ENCODE measurements at places on chromosomes 13 and 19.

GRCh38 chr13:79918620-79919019 lies 422.3 kb downstream of the SPRY2 start:
- no peak for DNase-seq

GRCh38 chr13:31797154-31797775 lies 57.9 kb downstream of the RXFP2 start:
- DNase-seq = peak; percentile 47

DNA sequence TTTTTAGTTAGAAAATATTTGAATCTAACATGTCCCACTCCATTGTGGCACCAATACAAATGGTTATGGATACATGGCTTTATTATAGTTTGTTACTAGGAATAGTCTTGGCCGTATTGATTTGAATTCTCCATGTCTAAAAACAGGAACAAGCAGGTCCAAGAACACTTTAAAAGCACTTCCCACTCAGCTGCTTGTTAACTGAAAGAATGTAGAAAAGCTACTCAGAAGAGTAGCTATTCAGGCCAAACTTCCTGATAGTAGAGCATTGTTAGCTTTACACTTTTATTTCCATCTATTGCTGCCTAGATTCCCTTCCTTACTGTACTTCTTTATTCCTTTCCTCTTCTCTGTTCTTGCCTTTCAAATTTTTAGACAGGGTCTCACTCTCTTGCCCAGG lies 6.9 kb downstream of the PIBF1 start:
- no peak for DNase-seq

DNA sequence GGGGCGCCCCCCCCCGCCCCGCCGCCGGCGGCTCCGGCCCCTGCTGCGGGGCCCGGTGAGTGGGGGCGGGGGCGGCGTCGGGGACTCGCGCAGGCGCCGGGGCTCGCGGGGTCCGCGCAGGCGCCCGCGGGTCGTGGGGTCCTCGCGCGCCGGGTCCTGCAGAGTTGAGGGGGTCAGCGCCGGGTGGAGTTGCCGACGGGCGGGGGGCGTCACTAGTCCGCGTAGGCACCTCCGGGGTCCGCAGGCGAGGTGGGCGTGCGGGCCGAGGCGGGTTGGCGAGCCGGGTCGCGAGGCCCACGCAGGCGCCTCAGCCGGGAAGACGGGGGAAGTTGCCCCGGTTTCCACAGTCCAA lies 365 bp downstream of the PPP6R1 start:
- DNase-seq = no peak

DNA sequence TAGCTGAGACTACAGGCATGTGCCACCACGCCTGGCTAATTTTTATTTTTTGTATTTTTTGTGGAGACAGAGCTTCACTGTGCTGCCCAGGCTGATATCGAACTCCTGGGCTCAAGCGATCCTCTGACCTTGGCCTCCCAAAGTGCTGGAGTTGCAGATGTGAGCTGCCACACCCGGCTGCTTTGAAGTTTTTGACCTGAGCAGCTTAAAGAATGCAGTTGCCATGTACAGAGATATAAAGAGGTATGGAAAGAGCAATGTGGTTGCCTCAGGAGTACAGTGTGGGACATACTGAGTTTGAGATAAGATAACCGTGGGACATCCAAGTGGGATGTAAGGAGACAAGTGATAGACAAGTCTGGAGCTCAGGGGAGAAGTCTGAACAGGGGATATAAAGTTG lies 82.7 kb upstream of the LSM14A start:
- DNase-seq = no peak

DNA sequence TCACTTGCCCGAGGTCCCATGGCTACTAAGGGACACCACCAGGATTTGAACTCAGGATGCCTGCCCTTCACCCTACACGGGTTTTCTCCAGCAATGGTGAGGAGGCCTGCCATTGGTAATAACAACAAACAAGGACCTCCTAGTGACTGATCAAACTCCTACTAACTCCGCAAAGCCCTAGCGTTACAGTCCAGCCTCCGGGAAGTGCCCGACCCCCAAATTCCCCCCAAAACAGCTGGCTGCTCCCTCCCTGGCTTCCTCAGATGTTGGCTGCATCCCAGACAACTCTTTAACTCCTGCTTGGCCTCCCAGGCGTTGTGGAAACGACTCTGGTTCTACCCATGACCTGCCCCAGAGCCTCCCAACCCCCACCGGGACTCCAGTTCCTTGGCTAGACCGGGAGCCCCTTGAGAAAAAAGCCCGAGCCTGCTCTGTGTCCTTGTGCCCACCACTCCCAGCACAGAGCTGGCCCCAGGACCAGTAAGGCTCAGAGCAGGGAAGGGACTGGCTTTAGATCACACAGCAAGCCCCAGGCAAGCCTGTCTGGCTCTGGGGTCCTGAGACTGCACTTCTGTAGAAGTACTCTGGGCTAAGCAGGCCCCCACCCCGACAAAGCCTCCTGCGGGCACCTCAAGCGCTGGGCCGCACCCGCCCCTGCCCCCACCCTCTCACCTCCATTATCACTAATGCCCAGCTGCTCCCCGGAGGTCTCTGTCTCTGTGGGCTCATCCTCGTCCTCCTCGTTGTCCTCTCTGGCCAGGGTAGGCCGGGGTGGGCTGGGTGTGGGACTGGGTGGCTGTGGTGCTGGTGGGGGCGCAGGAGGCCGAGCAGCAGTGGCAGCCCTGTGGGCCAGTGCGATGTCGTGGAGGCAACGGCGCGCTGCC lies 4.7 kb downstream of the AKT1S1 start:
- no peak for DNase-seq

- DNase-seq = peak; percentile 74
These were observed 353.1 kb downstream of the EFNB2 start for GRCh38 chr13:106182404-106182803.

- DNase-seq = no peak
These were observed 54.9 kb upstream of the RANBP3 start for GRCh38 chr19:6032827-6033226.

DNA sequence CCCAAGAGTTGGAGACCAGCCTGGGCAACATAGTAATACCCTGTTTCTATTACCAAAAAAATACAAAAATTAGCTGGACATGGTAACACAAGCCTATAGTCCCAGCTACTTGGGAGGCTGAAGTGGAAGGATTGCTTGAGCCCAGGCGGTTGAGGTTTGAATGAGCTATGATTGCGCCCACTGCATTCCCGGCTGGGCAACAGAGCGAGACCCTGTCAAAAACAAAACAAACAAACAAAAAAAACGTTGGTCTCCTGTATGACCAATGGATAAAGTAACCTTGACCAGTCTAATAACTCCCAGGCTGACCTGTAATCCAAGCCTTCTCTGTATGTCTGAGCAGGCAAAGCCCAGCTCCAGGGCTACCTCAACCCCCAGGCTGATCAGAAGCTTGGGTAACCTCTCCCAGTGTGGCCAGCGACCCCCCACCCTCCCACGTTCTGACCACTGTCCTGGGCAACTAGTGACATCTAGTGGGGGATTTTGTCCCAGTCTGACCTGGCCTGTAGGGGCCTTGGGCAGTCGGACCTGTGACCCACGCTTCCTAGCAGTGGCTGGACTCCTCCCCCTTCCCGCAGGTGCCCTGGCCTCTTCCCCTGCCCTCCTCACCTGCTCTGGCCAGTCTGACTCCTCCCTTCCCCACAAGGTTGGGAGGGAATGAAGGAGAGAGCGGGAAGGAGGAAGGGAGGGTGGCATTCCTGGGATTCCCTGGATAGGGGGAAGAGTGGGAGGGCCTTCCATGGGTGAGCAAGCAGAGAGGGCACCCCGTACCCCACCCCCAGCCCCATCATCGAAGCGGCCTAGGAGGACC lies 1.0 kb upstream of the BCAM start:
- DNase-seq = peak; percentile 80

DNA sequence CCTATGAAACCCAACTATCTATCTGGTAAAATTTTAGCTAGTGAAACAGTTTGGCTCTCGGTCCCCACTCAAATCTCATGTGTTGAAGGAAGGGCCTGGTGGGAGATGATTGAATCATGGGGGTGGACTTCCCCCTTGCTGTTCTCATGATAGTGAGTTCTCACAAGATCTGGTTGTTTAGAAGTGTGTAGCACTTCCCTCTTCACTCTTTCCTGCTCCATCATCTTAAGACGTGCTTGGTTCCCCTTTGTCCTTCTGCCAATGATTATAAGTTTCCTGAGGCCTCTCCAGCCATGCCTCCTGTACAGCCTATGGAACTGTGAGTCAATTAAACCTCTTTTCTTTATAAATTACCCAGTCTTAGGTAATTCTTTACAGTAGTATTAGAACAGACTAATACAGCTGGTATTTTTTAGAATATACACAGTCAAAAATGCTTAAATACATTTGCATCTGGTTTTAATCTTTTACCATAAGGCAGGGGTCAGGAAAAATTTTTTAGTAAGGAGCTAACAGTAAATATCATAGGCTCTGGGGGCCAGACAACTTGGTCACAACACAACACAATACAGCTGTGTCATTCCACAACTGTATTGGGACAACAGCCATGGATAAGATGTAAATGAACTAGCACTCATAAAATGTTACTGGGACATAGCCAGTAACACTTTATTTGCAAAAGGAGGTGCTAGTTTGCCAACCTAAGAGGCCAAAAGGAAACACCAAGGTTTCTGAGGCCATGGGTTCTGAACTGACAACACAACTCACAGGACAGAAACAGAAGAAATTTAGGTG lies 24.3 kb downstream of the DZIP1 start:
- peak; percentile 10 for DNase-seq

DNA sequence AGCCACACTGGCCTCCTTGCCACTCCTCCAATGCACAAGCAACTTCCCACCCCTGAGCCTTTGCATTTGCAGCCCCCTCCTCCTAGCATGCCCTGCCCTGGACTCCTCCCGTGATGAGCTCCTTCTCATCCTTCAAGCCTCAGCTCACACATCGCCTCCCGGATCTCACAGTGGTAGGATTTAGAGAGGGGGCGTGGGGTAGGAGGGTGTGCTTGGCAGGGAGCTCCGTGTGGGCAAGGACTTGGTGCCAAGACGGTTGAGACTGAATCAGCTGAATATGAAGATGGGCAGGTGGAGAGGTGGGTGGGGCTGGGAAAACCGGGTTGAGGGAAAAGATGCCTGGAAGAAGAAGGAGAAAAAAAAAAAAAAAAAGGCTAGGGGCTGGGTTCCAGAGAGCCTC lies 48.4 kb upstream of the ZNRF4 start:
- no peak for DNase-seq

GRCh38 chr19:1767464-1767933 lies 14.2 kb downstream of the ONECUT3 start:
- peak; percentile 47 for DNase-seq

DNA sequence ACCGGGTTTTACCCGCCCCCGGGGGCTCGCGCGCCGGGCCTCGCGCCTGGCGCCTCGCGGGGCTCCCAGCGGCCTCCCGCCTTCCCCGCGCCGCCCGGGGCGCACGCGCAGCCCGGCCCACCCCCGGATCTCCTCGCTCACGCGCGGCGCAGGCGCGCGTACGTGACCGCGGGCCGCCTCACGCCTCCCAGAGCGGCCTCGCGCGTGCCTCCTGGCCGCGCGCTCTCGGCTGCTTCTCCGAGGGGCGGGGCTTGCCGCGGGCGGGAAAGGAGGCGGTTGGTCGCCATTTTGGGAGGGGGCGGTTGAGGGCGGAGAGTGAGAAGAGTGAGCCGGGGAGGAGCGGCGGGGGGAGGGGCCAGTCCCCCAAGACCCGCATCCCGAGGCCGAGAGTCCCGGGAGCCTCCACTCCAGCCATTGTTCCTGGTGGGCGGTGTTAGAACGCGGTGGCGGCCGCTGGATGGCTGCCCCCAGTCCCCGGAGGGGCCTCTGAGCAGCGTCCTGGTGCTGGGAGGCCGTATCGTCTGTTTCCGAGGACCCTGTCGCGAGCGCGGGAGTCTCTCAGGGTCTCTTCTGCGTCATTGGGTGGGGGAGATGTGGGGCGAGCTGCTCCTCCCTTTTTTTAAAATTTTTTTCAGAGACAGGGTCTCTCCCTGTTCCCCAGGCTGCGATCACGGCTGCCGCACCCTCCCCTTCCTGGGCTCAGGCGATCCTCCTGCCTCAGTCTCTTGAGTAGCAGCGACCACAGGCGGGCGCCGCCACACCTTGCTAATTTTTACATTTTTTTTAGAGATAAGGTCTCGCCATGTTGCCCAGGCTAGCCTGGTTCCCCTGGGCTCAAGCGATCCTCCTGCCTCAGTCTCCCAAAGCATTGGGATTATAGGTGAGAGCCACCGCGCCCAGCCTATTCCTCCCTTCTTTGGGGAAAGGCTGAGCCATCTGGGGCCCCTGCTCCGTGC lies at the start of gene ZNF541:
ZNF541 (minus strand) TSS at position 78 of the 956 bp plus-strand sequence. CDS start 17,292 bp downstream, outside the sequence.
- no peak for DNase-seq

DNA sequence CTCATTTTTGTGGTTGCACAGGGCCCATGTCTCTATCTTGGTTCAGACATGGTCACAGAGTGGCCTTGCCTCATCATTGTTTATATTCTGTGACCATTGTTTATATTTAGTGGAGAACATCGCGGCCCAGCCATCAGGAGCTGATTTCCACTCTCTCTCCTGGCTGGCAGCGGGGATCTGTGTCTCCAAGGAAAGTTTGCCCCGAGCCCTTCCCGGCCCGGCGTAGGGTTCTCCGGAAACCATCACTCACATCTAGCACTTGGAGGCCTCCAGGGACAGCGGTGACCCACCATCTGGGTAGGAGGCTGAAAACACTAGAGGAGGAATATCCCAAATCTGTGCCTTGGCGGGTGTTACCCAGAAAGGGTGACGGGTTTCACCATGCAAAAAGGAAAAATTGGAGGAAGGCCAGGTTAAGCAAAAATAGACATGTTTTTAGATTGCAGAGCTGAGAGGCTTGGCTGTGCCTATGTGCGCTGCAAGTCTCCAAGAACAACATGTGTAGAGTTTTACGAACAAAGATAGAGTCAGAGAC lies 726 bp upstream of the ZNF358 start:
- no peak for DNase-seq

DNA sequence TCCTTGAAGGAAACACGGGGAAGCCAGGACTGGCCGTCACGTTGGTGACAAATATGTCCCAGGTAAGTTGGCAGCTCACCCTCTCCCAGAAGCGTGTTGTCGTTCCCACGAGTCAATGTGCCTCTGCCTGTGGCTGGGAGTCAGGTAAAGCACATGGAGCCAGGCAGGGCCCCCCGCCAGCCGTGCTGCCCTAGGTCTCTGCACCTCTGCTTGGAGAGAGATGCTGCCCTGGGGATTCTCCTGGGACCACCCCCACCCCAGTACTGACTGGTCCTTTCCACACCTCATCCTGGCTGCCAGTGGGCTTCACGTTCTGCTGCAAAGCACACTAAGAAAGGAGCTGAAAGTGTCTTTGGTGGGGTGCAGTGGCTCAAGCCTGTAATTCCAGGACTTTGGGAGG lies 9.9 kb downstream of the ZNF114 start:
- no peak for DNase-seq

- peak; percentile 33 for DNase-seq
These were observed 443.9 kb downstream of the FGF9 start for GRCh38 chr13:22114630-22115311.

- no peak for DNase-seq
These were observed 15.9 kb upstream of the IGLON5 start for GRCh38 chr19:51295382-51296126.

All from OCI-M1 (cell line).